ENCODE measurements at places on chromosomes 12 and 14.

- DNase-seq, result peak; percentile 37
These were observed 811 bp upstream of the FBRSL1 start for GRCh38 chr12:132489078-132489601.

DNA sequence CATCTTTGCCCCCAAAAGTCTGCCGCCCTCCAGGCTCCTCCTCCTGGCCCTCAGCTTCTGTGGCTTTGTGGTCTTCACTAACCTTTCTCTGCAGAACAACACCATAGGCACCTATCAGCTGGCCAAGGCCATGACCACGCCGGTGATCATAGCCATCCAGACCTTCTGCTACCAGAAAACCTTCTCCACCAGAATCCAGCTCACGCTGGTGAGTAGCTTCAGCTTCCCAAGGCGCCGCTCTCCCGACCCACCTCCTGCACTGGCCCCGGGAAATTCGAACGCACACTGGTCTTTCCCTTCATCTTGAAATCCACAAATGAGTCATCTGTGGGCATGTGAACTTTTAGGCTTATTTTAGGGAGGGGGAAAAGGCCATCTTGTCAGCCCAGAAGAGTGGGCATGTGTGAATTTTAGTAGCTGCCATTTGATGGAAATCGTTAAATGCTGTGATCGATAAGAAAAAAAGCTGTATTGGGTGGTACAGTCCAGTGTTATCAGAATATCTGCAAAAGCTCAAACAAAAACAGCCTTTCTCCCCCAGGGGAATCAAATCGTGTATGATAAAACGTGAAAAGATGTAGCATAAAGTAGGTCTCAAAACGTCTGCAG, 700 bp downstream of the SLC35E3 start:
- peak; percentile 60 for DNase-seq

GRCh38 chr12:52074971-52075724, 4.4 kb upstream of the SMIM41 start:
- no peak for DNase-seq

DNA sequence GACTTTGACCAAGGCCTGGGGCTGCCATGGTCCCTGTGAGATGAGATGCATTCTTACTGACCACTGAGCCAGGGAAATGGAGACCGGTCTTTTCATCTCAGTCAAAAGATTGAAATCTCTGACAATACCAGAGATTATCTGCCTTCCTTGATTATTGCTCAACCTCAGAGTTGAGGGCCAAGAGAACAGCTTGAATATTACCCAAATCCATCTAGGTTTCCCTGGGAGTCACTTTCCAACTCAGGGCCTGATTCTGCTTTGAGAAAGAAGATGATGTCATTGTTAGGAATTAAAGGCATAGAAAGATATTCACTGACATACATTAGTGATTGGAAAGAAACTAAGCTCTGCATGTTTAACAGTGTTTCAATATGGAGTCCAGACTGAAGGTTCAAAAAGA, 515.9 kb upstream of the TBX3 start:
- no peak for DNase-seq

DNA sequence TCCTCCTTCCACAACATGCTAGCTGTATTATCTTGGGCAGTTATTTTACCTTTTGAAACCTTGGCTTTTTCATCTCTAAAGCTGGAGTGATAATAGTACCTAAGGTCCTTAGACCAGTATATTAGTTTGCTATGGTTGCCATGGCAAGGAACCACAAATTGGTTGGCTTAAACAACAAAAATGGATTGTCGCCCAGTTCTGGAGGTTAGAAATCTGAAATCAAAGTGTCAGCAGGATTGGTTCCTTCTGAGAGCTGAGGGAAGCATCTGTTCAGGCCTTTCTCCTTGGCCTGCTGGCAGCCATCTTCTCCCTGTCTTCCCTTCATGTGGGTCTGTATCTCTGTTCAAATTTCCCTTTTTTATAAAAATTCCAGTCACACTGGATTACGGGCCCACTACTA, 55.5 kb upstream of the SLC35F4 start:
- no peak for DNase-seq

- no peak for DNase-seq
These were observed 74.9 kb upstream of the CPM start for GRCh38 chr12:69007855-69008351.

DNA sequence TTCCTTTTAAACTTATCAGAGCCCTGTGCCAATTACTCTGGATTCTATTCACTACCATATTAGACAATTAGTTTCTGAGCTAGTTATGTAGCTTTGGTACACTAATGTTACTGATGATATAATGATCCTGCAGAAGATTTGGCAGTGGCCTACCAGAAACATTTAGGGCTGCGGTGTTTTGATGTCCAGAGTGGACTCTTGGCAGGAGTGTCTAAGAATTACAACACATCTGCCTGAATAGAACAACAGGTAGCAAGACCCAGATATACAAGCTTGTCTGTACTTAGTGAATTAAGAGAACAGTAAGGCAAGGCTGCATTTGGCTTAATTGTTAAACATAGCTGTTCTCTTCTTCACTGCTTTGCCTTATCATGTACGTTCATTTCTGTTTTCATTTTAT, 691.6 kb upstream of the FBXO33 start:
- DNase-seq, result no peak

DNA sequence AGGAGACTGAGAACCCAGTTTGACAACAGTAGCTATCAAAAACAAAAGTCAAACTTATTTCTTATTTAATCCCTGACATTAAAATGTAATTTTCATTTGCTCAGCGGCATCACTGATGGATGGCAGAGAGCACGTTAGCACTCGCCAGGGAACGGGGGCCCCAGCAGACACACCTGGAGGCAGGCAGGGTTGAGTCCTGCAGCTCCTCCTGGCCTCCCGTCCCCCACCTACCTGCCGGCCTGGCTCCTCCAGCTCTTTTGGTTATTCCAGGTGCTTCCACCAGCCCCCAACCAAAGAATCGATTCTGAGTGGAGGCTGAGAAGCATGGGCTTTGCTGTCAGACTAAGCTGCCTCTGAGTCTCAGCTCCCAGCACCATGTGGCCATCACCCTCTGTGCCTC, 113.6 kb downstream of the PHETA1 start:
- DNase-seq, result no peak

- DNase-seq, result no peak
These were observed 111.1 kb upstream of the PLEKHA5 start for GRCh38 chr12:19018302-19018970.

DNA sequence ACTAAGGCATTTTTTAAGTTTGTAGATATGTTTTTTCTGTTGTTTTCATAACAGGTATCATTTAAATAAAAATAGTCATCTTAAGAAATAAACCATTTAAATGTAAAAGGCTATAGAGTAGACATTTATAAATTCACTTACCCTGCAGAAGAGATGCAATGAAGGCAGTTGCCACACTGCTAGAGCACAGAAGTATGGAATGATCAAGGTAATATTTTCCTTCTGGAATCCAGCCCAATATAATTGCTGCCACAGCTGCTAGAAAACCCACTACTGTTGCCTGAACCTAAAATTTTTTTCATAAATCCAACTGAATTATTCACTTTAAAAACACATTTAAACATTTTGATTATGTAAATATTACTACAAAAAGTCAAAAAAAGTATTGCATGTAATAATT, 69.2 kb downstream of the SLC41A2 start:
- no peak for DNase-seq

- no peak for DNase-seq
These were observed 131.6 kb upstream of the PLEKHG7 start for GRCh38 chr12:92571169-92571568.

- peak; percentile 95 for DNase-seq
These were observed 379.6 kb downstream of the LRIG3 start for GRCh38 chr12:58540480-58541299.

DNA sequence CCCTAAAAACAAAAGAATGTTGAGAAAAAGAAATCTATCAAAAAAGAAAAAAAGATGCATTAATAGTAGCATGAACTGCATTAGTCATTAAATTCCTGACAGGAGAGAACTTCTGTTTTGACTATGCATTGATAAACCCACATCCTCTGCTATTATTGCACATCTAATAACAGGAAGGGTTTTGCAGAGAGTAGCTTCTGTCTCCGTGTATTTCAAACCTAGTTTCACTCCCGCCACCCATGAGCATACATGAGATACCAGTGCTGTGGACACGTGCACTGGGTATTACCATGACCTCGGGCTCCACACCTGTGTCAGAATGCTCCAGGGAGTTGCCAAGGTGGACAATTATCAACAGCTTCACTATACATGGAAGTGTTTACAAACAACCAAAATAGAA, 449.1 kb upstream of the SOX5 start:
- DNase-seq, result no peak

All from NCI-H146 (cell line).